NCI-H1105 (cell line): ENCODE measurements at places on chromosomes 7 and 10.

DNA sequence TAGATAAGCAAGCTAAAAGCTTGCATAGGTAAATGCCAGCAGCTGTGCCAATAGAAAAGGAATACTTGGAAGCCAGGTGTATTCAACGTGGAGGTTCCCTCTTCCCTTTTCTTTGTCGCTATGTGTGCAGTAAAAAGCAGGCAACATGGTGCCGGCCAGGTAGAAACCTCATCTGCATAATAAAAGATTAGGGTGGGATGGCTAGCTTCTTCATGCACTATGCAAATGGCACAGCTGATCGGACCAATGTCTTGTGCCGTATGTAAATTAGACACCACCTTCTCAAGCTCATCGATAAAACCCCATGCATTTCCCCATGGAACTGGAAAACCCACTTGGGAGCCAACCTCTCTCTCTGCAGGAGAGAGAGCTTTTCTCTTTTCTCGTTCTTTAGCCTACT lies 150.9 kb upstream of the FOXK1 start:
- peak; percentile 1 for DNase-seq

DNA sequence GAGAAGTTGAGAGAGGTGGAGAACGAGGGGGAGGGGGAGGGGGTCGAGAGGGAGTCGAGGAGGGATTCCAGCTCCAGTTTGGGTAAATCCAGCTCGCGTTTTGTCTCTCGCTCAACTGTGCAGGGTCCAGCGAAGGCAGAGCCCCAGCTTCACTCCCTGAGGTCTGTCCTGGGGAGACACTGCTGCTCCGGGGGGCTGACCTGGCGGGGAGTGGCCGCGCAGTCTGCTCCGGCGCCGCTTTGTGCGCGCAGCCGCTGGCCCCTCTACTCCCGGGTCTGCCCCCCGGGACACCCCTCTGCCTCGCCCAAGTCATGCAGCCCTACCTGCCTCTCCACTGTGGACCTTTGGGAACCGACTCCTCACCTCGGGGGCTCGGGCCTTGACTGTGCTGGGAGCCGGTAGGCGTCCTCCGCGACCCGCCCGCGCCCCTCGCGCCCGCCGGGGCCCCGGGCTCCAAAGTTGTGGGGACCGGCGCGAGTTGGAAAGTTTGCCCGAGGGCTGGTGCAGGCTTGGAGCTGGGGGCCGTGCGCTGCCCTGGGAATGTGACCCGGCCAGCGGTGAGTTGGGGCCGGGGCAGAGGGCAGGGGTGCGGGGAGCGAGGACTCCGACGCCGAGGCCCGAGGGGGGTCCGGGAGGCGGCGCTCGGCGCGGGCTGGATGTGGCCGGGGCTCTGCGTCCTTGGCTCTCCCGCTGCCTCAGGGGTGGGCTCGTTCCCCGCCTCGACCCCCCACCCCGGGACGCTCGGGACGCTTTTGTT lies at the start of gene TET1:
TET1 (plus strand) TSS at position 152 of the 757 bp plus-strand sequence. CDS start 12,002 bp downstream, outside the sequence.
- peak; percentile 21 for DNase-seq

DNA sequence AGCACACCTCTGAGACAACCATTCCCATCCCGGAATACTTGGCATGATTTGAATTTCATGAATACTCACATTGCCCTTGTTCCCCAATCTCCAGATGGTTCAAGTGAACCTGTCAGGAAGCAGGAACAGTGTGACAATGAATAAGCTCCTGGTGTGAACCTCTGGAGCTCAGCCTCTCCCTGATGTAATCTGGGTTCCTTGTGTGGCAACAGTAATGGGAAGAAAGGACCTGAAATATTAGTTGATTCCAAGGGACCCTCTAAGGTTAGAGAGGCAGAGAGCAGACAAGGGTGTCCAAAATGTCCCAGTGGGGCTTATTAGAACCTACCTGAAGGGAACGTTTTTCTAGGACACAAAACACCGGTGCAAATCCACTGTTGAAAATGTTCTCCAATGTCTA lies 8.5 kb downstream of the OR2A7 start:
- no peak for DNase-seq

- DNase-seq = no peak
Measured at GRCh38 chr7:27616914-27617548, 45.7 kb downstream of the HIBADH start.

- DNase-seq = no peak
Measured at GRCh38 chr7:129522088-129522970, 20.0 kb downstream of the SMKR1 start.

DNA sequence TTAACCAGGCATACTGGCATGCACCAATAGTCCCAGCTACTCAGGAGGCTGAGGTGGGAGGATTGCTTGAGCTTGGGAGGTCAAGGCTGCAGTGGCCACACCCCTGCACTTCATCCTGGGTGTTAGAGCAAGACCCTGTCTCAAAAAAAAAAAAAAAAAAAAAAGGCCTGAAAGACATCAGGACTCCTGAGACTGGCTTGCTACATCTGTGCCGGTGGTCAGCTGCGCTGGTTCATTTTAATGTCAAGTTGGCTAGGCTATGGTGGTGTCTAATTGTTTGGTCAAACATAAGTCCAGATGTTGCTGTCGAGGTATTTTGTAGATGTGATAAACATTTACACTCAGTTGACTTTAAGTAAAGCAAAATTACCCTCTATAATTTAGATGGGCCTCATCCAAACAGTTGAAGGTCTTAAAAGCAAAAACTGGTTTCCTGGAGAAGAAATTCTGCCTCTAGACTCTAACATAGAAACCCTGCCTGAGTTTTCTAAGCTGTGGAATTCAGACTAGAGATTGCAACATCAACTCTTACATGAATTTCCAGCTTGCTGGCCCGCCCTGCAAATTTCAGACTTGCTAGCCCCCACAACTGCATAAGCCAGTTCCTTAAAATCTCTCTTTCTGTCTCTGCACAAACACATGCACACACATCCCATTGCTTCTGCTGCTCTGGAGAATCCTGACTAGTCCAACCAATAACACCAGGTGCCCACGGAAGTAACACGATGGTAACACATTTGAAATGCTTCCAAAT lies 18.2 kb downstream of the MYOF start:
- no peak for DNase-seq

GRCh38 chr10:3969876-3970666 lies 185.1 kb upstream of the KLF6 start:
- no peak for DNase-seq

DNA sequence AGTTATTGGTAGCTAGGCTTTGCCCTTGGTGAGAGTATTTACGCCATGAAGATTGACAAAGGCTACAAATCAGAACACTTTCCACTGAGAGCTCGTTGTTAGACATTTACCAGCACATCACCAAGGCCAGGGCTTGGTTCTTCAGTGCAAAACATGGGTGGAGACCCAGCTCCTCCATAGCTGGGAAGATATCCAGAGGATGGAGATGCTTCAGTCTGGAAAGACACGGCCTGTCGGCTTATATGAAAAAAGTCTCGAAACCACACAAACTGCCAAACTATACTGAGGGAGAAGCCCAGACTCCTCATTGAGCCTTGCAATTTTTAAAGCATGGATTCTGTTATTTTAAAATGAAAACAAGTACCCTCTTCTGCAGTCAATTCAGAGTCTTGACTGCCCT lies 83.4 kb upstream of the ANLN start:
- DNase-seq = no peak

DNA sequence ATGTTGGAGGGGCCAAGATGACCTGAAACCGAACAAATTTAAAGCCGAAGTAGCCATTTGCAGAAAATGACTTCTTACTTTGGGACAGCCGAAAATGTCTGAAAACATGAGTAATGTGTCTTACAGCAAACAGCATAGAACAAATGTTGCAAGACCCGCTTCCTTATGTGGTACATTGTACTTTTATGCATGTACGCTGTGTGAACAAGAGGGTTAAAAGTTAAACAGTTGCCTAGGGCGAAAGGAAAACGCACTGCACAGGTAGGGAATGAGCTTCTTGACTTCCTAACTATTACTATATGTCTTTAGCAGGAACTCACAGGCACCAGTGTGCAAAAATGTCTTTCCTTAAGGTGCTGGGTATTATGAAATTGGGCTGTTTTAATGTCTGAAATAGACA lies 303.5 kb upstream of the MGMT start:
- no peak for DNase-seq

- DNase-seq = no peak
Measured at GRCh38 chr7:21565614-21566013, 22.8 kb downstream of the DNAH11 start.

DNA sequence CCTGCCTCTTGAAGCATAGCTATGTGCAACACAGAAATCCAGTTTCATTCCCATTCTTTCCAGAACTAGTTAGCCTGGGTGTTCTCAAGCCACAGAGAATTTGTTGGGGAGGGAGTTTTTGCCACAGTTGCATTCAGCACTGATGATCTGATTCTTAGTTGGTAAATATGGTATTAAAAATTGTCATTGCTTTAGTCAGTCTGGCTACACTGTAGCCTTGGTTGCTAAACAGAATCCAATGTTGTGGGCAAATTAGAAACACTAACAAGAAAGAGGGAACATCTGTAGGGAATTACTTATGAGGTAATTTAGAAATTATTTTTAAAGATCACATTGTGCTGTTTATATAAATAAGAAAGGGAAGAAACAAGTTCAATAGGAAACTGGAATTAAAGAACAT lies 57.0 kb upstream of the CC2D2B start:
- DNase-seq = no peak

DNA sequence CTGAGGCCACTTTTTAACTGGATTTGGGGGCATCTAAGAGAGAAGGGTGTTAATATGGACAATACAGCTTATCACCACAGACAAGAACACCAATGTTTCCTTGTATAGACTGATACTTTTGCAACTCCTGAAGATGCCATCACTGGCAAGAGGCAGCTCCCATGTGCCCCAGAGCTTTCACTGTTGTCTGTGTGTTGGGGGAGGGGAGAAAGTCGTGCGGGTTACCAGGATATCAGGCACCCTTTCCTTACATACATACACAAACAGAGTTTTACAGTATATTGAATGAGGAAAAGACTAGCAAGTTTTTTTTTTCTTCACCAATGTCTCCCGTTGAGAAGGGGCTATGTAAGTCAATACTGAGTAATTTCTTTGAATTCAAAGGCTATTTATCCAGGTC lies 4.1 kb upstream of the DLX6 start:
- no peak for DNase-seq

DNA sequence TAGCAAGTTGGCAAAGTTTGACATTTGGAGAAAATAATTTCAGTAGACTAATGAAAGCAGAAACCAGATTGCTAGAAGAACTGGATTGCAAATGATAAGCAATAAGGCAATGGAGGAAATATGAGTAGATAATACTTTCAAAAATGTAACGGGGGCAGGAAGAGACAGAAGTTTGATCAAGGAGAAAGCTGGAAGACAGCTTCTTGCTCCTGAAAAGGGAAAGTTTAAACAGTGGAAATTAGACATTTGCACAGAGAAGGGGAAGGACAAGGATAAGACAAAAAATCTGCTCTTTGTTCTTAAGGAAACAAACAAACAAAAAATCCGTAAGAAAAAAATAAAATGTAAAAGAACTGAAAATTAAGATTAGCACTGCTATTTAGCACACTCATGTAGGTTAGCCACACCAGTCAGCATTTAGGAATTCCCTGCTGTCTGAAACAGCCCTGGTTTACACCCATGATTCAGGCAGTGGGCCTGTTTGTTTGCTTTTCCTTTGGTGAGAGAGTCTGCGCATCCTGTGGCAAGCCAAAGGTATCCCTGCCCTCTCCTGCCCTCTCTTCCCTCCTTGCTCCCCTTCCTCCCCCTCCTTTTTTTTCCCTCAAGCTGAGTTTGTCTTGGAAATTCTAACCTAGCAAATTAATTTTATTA lies 104.3 kb upstream of the CAV2 start:
- no peak for DNase-seq

DNA sequence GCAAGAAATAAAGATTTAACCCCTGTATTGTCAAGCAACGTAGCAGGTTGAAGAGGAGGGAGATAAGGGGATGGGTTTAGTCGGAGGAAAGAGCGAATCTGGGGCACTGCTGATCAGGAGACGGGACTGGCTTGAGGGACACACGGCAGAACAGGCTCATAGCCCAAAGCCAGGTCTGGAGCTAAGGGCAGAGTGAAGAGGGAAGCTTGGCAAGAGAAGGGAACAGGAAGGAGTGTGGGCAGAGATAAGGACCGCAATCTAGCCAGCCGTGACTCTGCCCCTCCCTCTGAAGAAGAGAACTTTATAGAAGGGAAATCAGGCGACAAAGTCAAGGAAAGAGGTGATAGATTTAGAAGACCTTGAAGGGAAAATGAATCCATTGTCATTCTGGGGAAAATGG lies 67.6 kb downstream of the CAV1 start:
- no peak for DNase-seq

DNA sequence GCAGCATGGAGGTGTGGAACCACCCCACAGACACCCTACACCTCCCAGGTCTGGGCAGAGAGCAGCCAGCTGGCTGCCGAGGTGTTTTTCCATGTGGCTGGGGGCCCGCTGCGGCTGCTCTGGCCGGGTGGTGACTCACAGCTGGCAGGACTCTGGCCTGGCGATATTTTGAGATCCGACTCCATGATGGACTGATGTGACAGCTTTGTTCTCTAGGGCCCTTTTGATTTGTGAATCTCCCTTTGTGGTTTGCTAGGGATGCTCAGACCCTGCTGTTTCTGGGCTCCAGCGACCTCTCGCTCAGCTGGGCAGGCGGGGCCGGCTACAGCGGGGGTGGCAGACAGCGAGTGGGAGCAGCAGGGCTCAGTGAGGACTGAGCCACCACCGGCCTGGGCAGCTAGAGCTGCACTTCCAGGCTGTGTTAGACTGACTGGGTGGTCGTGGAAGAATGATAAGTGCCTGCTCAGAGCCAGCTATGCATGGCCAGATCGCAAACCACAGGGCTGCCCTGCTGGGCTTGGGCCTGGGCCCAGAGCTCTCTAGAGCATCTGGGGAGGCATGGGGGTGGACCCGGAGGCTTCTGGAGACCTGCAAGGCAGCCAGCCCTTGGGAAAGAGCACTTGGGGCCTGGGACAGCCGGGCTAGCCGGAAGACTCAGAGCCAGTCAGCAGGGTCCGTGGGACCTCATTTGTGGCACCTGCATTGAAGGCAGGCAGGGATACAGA lies 46.2 kb upstream of the GDF10 start:
- DNase-seq = no peak

DNA sequence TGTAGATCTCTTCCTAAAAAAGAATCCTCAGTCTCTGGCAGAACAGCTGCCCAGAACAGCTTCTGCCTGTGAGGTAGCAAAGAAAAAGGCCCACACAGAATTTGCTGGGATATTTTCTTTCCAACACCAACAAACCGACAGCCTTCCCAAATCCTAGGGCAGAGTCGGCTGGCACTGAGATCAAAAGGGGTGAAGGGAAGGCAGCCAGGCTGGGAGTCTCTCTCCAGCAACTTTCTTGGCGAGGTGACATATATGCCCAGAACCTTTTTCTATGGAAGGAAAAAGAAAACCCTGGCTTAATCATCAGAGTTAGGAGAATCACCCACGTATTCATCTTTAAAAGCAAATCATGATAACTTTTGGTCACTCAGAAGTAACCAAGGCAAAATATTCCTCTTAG lies 279.6 kb downstream of the DNAJB6 start:
- no peak for DNase-seq

- no peak for DNase-seq
Measured at GRCh38 chr7:131341690-131342089, 14.0 kb downstream of the MKLN1 start.

GRCh38 chr10:110492069-110492822 lies 5.5 kb upstream of the DUSP5 start:
- no peak for DNase-seq

DNA sequence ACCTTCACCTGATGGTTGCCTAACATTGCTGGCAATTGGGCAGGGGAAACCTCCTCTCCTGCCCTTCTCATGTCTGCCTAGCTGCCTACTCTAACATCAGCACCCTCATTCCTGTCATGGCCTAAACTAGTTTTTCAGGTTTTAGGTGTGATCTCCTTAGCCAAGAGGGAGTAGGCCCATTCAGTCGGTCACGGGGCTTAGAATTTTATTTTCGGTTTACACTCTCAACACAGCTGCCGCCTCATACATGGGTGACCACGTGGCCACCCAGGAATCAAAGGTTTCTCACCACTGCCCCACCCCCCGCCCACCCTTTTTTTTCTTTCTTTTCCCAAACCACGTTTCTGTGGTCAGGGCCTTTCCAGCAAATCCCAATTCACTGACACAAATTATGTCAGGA lies 97.2 kb downstream of the RALA start:
- DNase-seq = no peak
